ENCODE measurements at places on chromosomes 13 and 19.

DNA sequence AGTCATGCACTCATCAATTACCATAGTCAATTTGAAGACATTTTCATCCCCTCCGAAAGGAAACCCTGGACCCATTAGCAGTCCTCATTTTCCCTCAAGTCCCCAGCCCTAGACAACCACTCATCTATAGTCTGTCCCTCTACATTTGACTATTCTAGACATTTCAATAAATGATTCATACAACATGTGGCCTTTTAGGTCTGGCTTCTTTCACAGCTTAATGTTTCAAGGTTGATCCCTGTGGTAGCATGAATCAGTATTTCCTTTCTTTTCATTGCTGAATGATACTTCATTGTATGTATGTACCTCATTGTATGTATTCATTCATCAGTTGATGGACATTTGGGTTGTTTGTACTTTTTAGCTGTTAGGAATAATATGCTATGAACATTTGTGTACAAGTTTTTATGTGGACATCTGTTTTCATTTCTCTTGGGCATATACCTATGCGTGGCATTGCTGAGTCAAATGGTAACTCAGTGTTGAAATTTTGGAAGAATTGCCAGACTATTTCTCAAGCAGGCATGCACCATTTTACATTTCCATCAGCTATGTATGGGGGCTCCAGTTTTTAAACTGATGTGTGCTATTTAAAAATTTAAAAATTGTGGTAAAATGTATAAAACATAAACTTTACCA lies 18.4 kb downstream of the SPATA13 start:
- DNase-seq, result no peak

DNA sequence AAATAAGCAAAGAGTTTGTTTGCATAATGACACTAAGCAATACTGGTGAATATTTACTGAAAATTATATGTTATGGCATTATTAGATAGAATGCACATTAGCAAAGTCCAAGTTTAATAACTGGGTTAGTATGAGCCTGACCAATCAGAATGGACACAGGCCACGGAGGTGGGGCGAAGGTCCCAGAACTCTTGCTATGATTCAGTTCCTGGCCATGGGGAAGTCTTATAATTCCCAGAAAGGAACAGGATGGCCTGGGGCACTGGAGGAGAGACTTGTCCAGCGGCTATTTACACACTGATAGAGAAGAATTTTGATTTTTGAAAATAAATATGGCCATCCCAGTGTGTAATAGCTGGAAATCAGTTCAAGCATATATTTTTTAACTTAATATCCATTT lies 372.0 kb downstream of the EFNB2 start:
- DNase-seq, result no peak

GRCh38 chr13:98297051-98297450 lies 120.0 kb upstream of the RNF113B start:
- DNase-seq, result no peak

GRCh38 chr13:27283906-27284493 lies 13.4 kb downstream of the RASL11A start:
- peak; percentile 52 for DNase-seq

- no peak for DNase-seq
Observed at GRCh38 chr13:42102961-42103865, 54.8 kb downstream of the DGKH start.

DNA sequence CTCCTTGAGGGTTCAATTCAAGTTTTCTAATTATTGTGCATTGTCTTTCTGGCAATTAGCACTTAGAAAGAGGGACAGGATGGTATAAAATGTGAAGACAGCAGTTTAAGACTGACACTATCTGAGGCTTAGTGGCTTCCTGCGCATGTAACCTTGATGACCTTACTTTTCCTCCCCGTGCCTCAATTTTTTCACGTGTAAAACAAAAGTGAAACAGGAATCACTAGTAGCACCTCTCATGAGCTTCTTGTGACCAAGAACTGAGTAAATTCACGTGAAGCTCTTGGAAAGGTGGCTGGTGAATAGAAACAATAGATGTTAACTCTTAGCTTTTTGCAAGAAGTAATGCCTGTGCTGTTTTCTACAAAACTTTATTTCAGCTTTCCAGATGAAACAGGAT lies 233.9 kb downstream of the LMO7 start:
- DNase-seq, result no peak

- no peak for DNase-seq
Observed at GRCh38 chr19:46515879-46516350, 20.2 kb upstream of the PNMA8B start.

- DNase-seq, result no peak
Observed at GRCh38 chr13:34698945-34699344, 243.1 kb upstream of the NBEA start.

DNA sequence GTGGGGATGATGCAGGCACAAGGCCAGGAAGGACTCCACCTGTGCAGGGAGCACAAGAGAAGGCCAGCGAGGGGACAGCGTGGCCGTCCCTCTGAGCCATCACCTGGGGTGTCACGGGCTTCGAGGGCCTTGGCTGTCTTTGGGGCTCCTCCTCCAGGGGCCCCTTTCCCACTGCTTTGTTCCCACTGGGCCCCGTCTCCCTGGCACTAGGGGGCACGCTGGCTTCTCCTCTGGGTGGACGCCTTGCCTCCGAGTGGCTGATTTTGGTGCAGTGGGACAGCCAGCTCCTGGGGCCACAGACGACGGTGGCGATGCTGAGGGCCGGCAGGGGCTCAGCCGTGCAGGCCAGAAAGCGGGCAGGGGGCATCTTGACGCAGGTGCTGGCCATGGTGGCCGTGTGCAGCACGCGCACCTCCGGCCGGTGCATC lies 43.2 kb upstream of the GRTP1 start:
- DNase-seq, result no peak

DNA sequence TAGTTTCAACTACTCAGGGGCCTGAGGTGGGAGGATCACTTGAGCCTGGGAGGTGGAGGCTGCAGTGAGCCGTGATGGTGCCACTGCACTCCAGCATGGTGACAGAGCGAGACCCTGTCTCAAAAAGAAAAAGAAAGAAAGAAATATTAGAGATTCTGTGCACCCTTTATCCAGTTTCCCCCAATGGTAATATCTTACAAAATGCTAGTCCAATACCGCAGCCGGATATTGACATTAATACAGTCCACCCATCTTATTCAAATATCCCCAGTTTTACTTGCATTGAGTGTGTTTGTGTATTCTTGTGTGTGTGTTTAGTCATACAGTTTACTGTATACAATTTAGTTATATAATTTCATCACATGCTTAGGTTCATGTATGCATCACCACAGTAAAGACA lies 8.6 kb upstream of the IFNL4 start:
- no peak for DNase-seq

DNA sequence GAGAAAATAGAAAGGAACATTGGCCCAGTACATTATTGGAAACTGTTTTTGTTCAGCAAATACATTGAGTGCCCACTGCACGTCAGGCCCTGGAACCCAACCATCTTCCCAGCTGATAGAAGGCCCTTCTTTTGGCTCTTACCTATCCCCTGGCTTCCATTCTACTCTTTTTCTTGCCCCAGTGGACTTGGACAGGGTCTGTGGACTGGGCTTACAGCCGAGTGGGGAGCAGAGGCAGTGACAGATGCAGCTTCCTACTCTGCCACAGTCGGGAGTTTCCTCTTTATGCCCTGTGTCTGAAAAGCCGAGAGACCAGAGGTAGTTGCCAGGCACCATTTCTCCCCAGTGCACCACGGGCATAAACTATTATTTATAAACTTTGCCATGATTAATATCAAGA lies 70.4 kb downstream of the ARHGAP35 start:
- no peak for DNase-seq

DNA sequence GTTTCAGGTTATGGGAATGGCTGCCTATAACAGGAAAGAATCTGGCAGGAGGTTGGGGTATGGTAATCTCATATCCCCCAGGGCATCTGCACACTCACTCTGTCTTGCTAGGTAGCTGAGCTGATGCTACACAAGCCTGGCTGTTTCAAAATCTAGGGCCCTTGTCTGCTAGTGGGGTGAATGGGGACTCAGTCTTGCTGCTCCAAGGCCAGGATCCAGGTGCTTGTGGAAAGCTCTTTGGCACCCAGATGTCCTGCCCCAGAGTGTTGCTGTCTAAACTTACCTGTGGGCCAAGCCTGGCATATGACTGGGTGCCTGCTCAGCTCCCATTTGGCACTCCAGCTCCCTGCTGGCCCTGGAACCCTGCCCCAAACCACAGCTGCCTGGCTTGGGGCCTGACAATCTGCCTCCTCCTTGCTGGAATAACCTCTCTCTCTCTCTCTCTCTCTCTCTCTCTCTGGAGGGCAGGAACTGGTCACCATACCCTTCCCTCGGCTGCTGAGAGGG lies 158.1 kb upstream of the TSC22D1 start:
- DNase-seq, result no peak

DNA sequence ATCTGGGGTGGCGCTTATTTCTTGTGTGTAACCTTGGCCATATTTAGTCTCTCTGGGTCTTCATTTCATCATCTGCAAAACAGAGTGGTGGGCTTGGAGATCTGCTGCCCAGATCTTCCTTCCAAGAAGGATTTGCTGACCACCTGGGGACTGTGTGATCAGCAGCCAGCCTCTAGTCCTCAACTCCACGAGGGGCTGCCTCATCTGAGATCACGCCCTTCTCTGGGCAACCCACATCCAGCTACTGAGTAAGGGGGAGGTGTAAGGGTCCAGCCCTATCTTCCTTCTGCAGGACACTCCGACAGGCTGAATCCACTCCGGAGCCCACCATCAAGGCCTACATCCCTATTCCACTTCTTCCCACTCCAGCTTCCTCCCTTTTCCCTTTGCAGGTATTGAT lies 57.9 kb downstream of the CHST8 start:
- no peak for DNase-seq

- no peak for DNase-seq
Observed at GRCh38 chr13:27839809-27840467, 47.7 kb downstream of the GSX1 start.

- DNase-seq, result no peak
Observed at GRCh38 chr19:51644636-51645271, 1.9 kb downstream of the SIGLEC14 start.

GRCh38 chr19:54916822-54917221 lies 10.9 kb downstream of the NCR1 start:
- no peak for DNase-seq

GRCh38 chr13:52414963-52415362 lies 9.0 kb upstream of the THSD1 start:
- no peak for DNase-seq

- no peak for DNase-seq
Observed at GRCh38 chr13:59250336-59251189, 913.2 kb downstream of the DIAPH3 start.

DNA sequence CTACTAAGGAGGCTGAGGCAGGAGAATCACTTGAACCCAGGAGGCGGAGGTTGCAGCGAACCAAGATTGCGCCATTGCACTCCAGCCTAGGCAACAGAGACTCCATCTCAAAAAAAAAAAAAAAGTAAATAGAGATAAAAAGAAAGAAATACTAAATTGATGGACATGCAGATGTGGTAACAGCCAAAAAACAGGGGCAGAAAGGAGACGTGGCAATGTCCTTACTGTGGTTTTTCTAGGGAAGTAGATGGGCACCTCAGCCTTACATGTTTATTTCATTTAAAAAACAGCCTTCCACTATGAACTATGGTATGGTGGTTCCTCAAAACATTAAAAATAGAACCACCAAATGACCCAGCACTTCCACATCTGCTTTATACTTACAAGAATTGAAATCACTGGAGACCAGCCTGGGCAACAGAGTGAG lies 6.5 kb upstream of the EIF3G start:
- DNase-seq, result no peak

GRCh38 chr19:48887861-48888612 lies 10.5 kb downstream of the TULP2 start:
- DNase-seq, result no peak

GRCh38 chr13:76812206-76812897 lies 73.9 kb downstream of the KCTD12 start:
- no peak for DNase-seq

DNA sequence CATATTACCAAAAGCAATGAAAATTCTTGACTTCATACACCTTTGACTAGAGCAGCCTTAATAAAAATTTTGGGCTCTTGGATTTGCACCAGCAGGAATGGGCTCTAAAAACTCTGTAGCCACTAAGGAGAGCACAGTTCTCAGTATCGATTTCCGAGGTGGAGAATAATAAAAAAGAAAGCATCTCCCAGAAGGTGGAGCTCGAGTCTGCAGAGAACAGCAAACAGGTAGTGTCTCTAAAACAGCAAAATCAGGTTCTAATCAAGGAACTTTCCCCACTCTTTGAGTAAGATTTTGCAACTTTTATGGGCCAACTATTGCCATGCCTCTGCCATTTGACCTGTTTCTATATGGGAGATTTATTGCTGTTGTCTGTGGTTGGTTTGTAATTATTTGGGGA lies 258.7 kb upstream of the GPC6 start:
- no peak for DNase-seq

DNA sequence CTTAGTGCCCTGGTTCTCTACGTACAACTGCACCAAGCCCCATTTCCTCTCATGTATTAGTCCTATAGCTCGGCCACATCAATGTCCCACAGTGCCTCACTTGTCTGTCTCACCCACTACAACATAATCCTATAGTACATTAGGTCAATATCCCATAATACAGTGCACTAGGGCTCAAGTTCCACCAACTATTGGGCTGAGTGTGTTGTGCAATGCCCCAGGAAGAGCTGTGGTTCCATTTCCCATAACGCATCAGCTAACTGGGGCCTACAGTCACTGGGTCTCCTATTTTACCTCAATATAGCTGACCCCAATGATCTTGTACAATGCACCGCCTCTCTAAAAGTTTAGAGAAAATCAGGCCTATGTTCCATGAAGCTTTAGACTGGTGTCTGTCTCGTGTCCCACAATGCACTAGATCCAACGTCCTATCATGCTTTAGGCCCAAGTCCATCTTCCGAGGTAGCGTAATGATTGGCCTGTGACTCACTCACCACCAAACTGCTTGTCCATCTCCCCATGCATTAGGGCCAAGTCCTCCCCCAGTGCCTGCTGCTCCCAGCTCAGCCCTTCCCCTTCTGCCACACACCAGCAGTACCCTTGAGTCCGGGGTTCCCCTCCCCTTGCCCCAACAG lies 21.8 kb downstream of the TSKS start:
- DNase-seq, result no peak

- DNase-seq, result no peak
Observed at GRCh38 chr13:95355494-95355893, 54.2 kb upstream of the ABCC4 start.

DNA sequence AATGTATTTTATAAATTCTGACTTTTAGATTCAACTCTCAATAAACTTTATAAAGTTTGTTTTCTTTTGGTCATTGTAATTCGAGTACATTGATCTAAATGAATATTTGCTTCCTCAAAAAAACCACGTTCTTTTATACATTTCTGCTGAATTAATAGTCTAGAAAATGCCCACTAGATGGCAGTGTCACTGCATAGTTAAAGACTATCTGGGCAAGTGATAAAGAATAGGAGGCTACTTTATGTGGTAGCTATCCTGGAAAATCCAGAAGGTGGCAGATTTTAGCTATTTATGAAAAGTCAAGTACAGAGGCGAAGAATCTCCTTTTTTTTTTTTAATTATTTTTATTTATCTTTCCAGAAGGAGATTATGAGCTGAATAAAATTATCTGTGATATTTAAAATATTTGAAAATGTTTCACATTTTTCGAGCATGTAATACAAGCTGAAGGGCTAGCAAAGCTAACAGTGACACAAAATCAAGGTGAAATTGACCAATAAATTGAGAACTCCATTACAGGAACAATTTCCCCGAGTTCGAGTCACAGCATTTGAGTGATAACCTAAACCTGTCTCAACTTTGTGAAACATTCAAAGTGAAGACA lies 221.8 kb downstream of the OLFM4 start:
- DNase-seq, result peak; percentile 92

- no peak for DNase-seq
Observed at GRCh38 chr19:58407658-58408151, 744 bp upstream of the ZNF584 start.

GRCh38 chr19:30924670-30925069 lies 424.6 kb downstream of the TSHZ3 start:
- DNase-seq, result no peak
